Epithelial cell of prostate (primary cell): ENCODE measurements at places on chromosomes 6 and 20.

- DNase-seq, result no peak
These were observed 1.1 kb upstream of the SLC4A11 start for GRCh38 chr20:3239867-3240775.

GRCh38 chr20:33165416-33166055 is 2.4 kb upstream of the BPIFA2 start:
- no peak for DNase-seq

DNA sequence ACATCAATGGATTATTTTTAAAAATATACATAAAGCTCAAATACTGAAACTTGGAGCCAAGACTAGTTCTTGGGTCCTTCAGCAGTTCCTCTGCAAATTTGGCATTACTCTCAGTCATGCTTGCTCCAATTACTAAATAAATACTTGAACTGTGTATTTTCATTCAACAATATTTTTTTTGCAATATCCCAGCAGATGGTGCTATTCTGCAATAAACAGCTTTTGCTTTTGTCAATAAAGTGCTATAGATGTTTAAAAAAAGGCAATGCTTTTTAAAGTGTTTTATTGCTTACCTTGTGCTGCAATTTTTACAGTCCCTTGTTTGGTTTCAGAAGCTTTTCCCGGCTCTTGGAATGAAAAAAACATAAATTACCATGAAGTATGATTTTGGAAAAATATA is 243.4 kb downstream of the TRDN start:
- DNase-seq, result no peak

DNA sequence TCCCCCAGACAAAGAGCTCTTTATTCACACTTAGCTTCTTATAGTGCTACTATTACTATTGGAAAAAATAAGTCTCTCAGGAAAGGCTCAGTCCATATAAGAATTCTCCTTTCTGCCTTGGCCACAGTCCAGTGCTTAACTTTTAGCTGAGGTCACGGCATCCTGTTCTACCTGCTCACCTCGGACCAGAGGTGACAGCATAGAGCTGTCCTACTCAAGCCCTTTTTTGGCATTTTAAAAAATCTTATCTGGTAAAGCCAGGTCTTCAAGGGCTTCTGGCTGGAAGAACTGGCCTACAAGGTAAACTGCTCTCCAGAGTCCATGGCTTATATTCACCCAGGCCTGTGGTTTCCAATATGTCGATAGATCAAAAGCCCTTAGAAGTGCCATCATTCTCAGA is 109.7 kb downstream of the RCAN2 start:
- no peak for DNase-seq

DNA sequence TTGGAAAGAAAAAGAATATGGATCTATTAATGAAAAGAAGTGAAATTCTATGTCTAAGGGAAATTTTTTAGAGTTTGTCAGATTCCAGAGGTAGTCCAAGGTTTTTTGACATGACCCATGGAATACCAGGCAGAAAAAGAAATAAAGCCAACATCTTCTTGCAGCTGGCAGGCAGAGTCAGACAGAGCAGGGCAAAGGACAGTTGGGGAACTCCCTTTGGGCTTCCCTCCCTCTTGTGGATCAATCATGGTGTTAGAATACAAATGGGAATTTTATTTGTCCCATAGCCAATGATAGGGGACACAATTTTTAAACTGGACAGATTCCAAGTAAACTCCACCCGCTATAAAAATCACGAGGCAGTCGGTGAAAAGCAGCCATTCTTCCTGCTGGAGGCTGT is 92.1 kb upstream of the TAB2 start:
- DNase-seq, result no peak
